Hematopoietic multipotent progenitor cell treated with erythropoietin and hydrocortisone succinate and interleukin-3 and kit ligand, for 17 days (in vitro differentiated cells): ENCODE measurements at places on chromosomes 11 and 22.

- no peak for DNase-seq
These were observed 125.1 kb downstream of the TRIM44 start for GRCh38 chr11:35787626-35788025.

- DNase-seq: no peak
These were observed 14.9 kb downstream of the FAM118B start for GRCh38 chr11:126226334-126227084.

DNA sequence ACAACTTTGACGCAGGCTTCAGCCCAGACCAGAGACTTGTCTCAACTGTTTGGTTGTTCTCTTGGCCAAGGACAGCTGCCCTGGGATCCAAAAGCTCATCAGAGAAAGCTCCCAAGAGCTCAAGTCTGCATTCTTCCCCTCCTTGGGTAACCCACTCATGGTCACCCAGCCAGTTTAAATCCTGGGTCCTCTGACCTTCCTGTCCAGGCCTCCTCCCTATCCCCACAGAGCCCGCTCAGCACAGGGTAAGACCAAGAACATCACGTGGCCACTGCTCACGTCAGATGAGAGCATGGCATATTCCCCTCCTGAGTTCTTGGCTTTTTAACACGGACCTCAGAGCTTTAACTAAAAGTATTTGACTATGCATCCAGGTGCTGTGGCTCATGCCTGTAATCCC lies 25.8 kb downstream of the TSKU start:
- no peak for DNase-seq

- peak; percentile 75 for DNase-seq
These were observed 17.2 kb downstream of the CBX7 start for GRCh38 chr22:39135092-39135896.
